ENCODE measurements at places on chromosomes 6 and 20.

GRCh38 chr20:62874964-62875344 lies 13.3 kb upstream of the TCFL5 start:
- DNase-seq = no peak

DNA sequence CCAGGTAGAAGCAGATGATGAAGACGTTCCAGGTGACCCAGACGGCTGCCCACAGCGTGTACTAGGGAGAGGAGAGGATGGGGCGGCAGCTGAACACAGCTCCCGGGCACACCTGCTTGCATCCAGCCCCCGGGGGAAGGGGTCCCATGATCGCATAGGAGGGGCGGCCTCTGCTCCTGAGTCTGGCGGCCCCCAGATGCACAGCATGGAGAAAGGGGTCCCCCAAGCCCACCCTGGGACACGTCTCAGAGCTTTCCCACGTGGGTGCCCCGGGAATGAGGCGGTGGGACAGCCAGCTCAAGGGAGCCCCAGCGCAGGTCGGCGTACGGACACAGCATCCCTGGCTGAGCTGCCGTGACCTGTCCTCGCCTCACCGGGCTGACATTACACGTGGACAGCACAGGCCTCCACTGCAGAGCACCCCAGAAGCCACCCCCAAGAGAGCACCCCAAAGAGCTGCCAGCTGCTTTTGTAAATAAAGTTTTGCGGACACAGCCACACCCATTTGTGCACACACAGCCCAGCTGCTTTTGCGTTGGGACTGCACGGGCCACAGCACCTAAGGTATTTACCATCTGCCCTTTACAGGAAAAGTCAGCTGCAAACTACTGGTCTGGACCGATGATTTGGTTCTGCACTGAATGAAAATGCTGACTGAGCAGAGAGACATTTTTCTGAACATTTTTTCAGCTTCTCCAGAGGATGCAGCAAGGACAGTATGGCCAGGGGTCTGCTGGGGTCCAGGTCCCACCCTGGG lies 5.2 kb downstream of the NKAIN4 start:
- no peak for DNase-seq

- DNase-seq = no peak
Observed at GRCh38 chr6:89302195-89302770, 12.8 kb downstream of the GABRR2 start.

GRCh38 chr20:53578492-53579222 lies 15.0 kb downstream of the ZNF217 start:
- DNase-seq = peak; percentile 95

DNA sequence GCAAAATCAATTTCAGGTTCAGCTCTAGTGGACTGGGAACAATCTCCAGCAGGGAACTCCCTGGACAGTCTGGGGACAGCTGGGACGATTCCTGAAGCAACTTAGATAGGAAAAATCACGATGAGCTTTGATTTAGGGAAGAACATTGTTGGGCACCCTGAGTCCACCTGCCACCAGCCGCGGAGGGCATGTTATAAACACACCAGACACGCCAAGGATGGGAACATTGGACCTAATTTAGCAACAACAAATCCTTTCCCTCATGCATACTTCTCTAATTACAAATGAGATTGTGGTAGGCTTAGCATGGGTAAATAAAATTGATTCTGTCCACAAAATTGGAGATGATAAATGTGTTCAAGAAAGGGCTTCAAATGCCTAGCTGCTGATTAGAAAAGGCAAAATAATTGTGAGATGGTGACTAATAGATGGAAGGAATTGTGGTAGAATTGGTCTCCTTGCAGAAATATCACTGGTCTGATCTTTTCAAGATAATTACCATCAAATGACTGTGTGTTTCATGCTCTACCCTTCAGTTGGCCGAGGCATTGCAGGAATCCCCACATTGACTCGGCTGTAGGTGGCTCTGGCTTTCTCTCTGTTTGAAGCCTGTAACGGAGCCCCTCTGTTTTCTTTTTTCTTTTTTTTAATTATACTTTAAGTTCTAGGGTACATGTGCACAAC lies 6.1 kb upstream of the NANP start:
- DNase-seq = no peak

- DNase-seq = no peak
Observed at GRCh38 chr6:170173335-170173881, 117.5 kb downstream of the DLL1 start.

DNA sequence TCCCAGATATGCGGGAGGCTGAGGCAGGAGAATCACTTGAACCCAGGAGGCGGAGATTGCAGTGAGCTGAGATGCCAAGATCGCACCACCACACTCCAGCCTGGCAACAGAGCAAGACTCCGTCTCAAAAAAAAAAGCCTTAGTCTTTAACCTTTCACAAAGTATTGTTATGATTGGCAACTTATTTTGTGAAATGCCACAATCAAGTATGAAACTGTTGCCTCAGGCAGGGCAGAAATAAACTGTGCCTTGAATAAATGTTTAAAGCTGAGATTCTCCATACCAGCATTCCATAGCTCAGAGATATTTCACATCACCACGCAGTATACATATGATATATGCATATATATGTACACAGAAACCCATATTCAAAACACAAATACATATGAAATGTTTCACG lies 120.1 kb upstream of the CCDC28A start:
- DNase-seq = no peak

DNA sequence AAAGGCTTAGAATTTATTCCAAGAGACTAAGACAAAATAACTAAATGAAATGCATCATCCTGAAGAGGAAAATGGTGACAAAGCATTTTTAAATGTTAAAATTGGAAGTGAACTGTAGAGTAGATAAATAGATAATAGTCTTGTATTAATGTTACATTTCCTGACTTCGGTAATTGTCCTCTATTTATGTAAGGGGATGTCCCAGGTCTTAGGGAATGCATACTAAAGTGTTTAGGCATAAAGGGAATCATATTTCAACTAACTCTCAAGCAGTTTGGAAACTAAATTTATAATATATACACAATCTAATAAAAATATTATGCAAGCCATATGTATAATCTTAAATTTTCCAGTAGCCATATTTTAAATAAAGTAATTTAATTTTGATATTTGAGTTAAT lies 159.3 kb downstream of the WDR27 start:
- DNase-seq = peak; percentile 31

DNA sequence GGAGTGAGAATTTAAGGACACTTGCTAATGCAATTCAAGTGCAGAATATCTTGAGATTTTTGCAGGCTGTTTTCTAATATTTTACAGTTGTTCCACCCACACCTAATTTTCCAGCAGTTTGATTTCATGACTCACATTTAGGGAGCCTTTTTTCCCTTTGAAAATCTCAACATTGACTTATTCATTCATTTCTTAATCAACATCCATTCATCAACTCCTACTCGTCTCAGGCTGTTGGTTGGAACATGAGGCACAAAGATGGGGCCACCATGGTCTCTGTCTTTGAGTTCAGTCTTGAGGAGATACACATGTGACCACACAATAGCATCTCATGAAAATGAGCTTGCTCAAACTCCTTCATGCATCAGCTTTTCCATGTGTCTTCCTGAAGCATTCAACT lies 135.6 kb downstream of the UNC5CL start:
- DNase-seq = no peak

DNA sequence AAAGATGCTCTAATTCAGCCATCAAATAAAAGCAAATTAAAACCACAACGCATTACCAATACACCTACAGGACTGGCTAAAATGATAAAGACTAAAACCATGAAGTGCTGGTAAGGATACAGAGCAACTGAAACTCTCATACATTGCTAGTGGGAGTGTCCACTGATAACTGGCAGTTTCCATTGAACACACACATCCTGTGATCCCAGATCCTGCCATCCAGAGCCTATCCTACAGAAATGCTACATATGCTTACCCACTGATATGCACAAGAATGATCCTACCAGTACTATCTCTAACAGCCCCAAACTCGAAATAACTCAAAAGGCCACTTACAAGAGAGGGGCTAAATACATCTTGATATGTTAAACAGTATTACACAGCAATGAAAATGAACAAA lies 81.0 kb downstream of the FYN start:
- DNase-seq = no peak

- DNase-seq = no peak
Observed at GRCh38 chr6:163249651-163250101, 164.8 kb upstream of the QKI start.

DNA sequence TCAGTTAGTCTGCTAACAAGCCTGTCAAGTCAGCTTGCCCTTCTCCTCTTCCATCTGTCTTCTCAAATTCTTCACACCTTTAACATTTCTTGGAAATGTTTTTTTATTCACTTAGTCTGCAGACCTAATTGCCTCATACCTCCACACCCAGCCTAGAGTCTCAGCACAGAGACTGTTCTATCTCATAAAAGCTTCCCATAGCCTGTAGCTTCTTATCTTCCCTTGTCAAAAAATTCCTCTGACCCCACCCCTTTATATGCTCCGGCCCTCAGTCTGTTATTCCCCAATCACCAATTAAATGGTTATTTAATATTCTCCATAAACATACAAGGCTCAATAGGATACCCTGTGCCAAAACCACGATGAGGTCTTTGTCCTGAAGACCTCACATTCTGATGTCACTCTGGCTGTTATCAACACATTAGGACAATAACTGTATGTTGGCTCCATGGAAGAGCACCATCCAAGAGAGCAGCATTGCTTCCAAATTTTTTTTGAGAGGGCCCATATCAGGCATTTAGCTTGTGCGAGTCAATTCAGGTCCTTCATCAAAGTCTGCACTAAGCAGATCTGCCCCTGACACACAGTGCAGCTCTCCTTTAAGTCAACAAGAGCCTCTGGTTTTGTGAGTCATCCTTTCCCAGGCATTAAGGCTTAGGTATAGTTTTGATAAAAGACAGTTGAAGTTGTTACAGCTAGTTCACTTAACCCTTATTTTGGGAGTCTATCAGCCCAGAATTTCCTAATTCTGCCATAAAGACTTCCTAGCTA lies 83.2 kb upstream of the TBX18 start:
- DNase-seq = peak; percentile 82

GRCh38 chr20:23291575-23292240 lies 58.9 kb upstream of the NXT1 start:
- DNase-seq = no peak

DNA sequence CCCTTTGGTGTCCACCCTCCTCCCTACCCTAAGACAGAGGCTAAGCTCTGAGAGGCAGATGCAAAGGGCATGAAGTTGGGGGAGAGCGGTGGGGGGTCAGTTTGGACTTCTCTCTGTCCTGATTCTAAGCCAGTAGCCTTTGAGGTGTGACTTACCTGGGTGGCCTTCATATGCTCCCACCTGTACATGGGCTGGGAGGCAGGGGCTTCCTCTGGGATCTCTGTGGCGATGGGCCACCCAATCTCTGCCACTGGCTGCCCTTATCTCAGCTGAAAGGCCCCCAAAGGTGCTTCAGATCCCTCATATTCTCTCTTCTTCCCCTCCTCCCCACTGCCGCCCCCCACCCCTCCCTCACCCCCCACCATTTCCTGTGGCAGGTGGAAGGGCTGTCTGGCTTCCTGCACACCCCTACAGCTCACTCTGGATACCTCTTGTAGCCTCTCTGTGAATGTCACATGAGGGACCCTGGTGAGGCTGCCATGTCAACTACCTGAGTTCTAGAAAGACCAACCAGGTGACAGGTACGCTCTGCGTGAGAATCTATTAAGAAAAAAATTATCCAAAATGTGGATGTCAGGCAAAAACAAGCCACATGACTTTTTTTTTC lies 34.0 kb downstream of the PNLDC1 start:
- DNase-seq = no peak

GRCh38 chr6:1622851-1623768 lies 13.4 kb downstream of the FOXC1 start:
- no peak for DNase-seq

DNA sequence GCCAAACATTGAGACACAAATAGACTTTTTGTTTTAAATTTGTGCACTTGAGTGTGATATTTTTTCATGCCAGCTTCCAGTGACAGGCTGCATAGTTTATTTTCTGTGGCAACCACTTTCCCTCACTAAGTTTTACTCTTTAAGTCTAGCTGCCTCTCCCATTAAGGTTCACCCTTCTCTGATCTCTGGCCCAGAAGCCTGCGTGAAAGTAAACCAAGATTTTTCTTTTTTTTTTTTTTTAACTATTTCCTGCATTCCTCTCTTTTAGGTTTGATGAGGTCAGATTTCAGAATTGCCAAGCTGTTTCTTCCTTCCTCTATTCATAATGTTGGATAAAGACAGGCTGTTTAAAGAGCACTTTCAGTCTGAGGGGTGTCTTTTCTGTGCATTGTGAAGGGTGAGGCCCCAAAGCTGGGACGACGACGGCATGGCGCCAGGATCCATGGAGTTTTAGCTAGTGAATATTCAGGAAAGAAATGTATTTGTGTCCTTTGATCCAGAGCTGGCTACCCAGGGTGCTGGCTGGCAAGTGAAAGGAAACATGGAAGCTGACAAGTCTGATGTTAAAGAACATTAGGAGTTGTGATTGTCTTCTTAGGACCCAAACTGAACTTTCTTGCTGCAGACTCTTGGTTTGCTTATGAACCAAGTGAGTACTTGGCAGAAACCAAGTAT lies 50.7 kb downstream of the DOK5 start:
- DNase-seq = no peak

DNA sequence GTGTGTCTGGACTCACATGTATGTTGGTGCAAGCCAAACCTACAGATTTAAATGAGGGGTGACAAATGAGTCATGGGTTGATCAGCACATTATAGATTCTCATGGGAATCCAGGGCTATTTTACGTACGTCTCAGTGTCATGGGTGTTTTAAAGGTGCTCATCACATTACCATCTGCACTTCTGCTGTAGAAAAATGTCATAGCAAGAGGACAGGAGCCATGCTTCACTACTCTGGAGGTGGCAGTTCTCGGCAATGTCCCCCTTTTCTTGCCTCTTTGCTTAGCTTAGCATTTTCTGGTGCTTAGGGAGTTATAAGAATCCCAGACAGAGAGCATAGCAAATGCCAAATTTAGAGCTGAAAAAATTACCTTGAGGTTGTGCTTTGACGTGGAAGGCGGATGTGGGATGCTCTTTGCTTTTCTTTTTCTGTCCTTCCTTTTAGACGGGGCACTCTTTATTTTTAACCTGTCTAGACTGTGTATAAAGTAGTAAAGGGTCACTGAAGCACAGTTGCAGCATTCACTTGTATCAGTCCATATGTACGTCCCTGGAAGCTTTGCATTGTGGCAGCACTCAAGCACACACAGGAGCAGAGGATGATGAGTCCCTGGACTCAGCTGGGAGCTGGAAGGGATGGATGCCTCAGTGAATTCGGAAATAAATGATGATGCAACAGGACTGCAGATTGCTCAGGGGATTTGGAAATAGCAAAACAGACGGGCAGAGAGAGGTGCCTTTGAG lies 139.7 kb downstream of the SYNDIG1 start:
- peak; percentile 57 for DNase-seq
